COR-L47 (cell line): ENCODE measurements at places on chromosomes 4 and X.

DNA sequence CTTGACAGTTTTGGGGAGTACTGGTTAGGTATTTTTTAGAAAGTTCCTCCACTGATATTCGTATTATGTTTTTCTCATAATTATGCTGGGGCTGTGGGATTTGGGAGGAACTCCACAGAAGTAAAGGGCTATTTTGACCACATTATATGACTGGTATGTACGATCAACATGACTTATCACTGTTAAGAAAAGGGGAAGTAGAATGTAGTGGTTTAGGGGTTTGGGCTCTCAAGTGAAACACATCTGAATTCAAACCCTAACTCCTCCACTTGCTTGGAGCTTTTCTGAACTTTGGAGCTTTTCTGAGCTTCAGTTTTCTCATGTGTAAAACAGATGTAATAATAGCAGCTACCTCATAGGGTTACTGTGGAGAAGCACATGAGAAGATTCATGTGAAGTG is 96.4 kb upstream of the C1GALT1C1 start:
- no peak for DNase-seq

DNA sequence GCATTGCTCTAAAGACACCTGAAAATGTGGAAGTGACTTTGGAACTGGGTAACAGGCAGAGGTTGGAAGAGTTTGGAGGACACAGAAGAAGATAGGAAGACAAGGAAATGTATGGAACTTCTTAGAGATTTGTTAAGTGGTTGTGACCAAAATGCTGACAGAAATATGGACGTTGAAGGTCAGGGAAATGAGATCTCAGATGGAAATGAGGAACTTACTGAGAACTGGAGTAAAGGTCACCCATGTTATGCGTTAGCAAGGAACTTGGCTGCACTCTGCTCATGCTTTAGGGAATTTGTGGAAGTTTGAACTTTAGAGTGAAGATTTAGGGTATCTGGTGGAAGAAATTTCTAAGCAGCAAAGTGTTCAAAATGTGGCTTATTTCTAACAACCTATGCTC is 99.4 kb downstream of the FAM13A start:
- DNase-seq, result no peak

GRCh38 chr4:112076919-112077608 is 68.2 kb upstream of the FAM241A start:
- DNase-seq, result no peak

DNA sequence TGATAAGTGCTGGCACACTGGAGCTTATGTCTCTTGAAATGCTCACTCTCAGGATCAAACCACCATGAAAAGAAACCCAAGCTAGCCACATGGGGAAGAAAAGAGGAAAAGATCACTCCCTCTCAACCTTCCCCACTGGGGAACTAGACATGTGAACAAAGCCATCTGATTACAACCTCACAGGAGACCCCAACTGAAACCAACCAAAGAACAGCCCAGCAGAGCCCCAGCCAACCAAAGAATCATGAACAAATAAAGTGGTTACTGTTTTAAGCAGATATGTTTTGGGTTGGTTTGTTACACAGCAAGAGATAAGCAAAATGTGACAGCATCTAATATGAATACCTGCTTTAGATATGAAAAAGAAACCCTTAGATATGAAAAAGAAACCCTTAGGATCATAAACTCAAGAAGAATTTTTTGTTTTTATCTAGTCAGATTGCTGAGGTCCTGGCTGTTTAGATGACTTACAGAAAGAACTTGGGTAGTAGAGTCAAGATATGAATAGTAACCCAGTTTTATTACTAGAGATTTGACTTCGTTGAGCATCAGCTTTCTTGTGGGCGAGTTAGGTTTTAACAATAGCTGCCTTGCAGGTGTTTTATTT is 23.7 kb upstream of the TLR7 start:
- DNase-seq, result no peak

GRCh38 chrX:96372313-96373046 is 312.2 kb upstream of the DIAPH2 start:
- DNase-seq, result no peak

DNA sequence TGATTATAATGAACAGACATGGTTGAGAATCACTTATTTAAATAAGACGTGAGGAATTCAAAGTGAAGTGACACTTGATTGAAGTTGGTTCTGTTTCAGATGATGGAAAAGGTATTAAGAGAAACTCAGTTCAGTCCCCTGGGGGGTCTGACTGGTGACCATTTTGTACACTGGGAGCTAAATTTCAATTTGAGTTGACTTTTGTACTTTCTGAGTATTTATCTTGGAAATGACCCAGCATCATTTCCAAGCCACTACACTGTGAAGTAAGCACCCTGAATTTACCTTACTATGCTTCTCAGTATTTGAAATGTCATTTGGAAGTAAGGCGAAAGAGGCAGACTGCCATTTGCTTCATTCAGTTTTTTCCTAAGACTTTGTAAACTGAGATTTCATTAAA is 73.4 kb downstream of the CNOT6L start:
- DNase-seq, result no peak

GRCh38 chrX:121221322-121221977 is 174.0 kb downstream of the GLUD2 start:
- DNase-seq, result no peak
